DMS79 treated with DMSO at 0.1 percent for 48 hours (cell line): ENCODE measurements at places on chromosomes 16 and 17.

GRCh38 chr17:58316260-58316960 lies 12.2 kb downstream of the TSPOAP1 start:
- DNase-seq, result no peak

DNA sequence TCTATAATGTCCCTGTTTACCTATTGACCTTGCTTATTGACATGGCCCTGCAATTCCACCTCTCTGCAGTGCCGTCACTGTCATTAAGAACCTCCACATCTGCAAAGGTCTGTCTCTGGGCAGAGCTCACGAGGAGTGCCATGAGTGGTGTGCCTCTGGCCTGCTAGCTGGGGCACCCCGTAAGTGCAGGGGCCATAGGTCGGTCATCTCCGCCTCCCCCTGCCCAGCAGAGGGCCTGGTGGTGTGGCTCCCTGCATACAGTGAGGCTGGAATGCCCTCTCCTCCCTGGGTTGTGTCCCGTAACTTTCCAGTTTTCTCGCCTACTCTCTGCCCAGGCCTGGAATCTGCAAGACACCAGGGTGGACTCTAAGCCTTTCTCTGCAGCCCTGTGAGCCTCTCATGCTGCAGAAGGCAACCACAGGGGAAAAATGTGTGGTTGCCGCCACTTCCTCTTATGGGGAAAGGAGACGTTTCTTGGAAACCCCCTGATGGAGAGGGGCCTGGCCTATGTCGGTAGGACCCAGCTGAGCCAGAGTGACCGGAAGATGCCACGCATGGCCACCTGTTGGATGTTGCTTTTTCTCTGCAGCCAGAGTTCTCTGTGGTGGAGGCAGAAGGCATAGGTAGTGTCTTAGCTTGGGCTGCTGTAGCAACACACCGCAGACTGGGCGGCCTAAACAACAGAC lies 2.7 kb upstream of the SNX20 start:
- no peak for DNase-seq

DNA sequence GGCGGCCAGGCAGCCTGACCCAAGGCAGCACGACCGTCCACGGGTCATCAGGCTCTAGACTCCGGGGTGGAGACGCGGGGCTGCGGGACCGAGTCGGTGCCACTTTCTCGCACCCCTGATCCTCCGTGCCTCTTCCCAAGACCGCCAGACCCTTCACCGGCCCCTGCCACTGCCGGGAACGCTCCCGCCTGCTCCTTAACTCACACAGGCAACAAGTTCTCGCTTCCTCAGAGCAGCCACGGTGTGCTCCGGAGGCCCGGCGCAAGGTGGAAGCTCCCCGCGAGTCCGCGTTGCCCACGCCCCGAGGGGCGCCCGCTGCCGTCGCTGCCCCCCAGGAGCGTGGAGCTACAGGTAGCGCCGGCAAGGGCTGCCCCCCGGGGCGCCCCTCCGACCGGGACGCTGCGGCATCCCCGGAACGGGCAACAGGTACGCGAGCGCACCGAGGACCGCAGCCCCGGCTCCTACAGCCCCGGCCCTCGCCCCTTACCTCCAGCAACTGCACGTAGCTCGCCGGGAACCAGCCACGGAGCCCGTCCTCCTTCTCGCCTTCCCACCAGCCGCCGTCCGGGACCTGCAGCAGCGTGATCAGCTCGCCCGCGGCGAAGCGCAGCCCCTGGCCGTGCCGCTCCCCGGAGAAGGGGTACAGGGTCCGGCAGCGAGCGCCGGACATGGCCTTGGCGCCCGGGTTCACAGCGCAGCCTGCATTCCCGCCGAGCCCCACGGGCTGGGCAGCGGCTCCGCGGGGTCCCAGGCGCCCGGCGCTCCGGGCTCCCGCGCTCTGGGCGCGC lies 491 bp downstream of the GAS7 start:
- DNase-seq, result no peak

DNA sequence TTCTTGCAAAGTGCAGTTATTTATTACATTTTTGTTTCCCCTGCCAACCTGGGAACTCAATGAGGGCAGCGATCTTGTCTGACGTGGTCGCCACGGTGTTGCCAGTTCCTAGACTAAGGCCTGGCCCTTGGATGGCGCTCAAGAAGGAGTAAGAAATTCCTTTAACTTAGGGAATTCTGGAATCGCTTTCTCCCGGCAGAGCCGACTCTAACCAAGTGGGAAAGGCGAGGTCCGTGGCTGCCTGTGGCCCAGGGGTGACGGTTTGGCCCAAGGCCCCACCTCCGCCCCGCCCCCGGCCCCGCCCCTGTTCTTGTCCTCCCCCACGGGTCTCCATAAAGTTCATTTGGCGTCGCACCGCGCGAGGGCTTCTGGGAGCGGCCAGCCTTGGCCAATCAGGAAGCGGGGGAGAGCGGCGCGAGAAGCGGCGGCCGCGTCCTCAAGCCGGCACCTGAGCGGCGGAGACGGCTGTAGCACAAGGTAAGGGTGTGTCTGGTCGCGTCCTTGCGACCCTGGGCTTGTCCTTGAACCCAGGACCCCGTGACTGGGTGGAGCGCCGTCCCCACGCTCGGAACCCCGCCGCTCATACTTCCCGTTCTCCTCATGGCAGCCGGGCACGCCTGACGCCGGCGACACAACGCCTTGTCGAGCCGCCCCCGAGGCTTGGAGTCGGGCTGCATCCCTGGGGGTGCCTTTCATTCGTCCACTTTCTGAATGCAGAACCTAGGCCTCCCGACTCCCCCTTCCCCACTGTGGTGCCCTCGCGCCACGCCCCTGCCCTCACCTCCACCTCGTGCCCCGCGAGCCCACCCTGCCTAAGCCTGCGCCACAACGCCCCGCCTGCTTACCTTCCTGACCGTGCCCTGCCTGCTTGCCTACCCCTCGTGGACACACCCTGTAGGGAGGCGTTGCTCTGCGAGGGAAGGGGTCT lies at the start of gene NUP93:
NUP93 (plus strand) TSS at position 395 of the 928 bp plus-strand sequence. CDS start 18,119 bp downstream, outside the sequence.
- DNase-seq, result peak; percentile 63

GRCh38 chr16:87662254-87663204 lies 60.2 kb downstream of the JPH3 start:
- DNase-seq, result no peak

- DNase-seq, result no peak
These were observed 2.0 kb downstream of the CUEDC1 start for GRCh38 chr17:57953219-57953618.

DNA sequence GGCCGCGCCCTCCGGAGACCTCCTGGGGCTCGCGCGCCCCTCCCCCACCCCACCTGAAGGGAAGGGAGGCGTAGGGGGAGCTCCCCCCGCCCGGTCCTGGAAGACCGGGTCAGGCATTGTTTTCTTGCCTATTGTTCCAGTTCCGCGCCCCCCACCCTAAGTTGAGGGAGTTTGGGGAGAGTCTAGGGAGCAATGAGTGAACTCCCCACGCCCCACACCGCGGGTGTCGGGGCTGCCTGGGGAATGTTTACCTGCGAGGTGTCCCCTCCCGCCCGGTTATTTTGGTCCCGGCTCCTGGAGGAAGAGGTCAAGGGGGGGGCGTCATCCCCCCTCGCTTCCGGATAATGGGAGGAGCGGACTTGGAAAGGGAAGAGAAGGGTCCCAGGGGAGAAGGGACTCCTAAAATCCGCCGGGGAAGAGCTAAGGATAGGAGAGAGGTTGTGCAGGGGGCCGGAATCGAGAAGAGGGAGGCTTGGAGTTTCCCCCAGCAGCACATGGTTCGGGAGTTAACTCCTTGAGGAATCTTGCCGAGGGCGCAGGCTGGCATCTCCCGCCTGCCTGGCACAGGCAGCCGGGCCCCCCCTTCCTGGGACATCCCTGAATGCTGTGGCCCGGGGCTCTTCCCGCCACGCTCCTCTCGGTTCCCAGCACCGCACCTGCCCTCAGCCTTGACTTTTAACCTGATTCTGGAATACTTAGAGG lies 881 bp downstream of the MLLT6 start:
- peak; percentile 18 for DNase-seq

- DNase-seq, result no peak
These were observed 9.9 kb downstream of the ZFHX3 start for GRCh38 chr16:73037845-73038570.

GRCh38 chr17:80209765-80210164 lies 10.4 kb downstream of the SGSH start:
- no peak for DNase-seq

- DNase-seq, result no peak
These were observed 383.0 kb upstream of the PMFBP1 start for GRCh38 chr16:72554935-72555334.

DNA sequence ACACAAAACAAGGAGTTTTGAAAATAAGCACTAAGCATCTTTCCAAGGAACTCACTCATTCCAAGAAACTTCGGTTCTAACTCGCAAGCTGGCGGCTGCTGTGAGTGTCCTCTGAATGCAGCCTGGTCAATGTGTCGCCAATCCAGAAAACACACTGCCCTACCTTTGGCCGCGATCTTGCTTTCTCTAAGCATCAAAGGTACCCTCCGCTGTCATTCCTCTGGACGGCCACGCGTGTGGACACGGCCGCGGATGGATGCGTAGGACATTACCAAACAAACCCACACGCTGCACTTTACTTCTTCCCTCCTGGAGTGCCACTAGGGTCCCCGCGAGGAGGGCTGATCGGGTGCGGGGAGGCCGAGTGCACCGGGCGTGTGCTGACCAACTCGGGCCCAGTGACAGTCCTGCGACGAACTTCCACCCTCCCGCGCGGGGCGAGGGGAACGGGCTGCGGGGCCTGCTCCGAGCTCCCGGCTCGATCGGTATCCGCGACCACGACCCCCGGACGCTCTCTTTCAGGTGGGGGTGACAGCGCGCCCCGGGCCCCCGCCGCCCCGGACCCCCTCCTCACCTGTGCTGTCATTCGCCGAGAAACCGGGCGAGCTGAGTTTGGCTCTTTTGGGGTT lies 1.1 kb downstream of the CREBBP start:
- DNase-seq, result no peak

DNA sequence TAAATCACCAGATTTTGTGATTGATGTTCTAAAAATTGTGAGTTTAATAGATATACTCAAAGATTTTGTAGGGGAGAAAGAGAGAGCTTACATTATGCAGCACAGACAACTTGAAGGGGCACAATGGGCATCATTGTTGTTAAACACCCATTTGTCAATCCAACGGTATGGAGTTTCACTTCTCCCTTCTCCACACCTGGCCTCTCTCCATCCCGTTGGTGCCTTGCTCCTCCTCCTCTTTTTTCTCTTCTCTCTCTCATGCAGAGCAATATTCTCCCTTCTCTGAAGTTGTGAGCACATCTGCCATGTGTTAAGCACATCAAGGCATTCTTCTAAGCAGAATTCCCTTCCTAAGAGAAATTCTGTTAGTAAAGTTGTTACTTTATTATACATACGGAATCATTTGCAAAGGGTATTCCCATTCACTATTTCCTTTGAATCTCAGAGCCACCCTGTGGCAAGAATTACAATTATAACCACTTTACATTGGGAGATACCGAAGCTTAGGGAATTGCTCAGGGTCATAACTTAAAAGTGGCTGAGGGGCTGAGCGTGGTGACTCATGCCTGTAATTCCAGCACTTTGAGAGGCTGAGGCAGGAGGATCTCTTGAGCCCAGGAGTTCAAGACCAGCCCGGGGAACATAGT lies 40.5 kb upstream of the SKAP1 start:
- DNase-seq, result no peak

DNA sequence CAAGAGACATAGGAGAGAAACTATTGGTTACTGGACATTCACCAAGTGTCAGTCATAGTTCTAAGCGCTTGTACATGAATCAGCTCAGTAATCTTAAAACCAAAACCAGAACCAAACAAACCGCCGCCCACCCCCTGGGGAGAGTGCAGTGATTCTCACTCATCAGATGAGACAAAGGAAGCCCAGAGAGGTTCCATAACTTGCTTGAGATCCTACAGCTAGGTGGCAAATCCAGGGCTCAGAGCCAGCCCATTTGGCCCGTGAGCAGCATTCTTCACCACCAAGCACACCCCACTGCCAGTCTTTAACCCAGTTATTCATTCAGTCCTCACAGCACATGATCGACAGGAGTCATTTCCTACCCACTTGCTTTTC lies 37.2 kb upstream of the RGS9 start:
- DNase-seq, result peak; percentile 23

- no peak for DNase-seq
These were observed 372.5 kb upstream of the CDH8 start for GRCh38 chr16:62408760-62409159.
